ENCODE measurements at places on chromosomes 2 and 18.

GRCh38 chr2:100588071-100588786, 25.4 kb downstream of the PDCL3 start:
- DNase-seq, result no peak

GRCh38 chr2:230816735-230817134, 48.0 kb upstream of the ITM2C start:
- no peak for DNase-seq

- no peak for DNase-seq
Measured at GRCh38 chr18:10297086-10297485, 157.3 kb upstream of the APCDD1 start.

GRCh38 chr2:135952891-135953290, 32.5 kb downstream of the DARS1 start:
- no peak for DNase-seq

DNA sequence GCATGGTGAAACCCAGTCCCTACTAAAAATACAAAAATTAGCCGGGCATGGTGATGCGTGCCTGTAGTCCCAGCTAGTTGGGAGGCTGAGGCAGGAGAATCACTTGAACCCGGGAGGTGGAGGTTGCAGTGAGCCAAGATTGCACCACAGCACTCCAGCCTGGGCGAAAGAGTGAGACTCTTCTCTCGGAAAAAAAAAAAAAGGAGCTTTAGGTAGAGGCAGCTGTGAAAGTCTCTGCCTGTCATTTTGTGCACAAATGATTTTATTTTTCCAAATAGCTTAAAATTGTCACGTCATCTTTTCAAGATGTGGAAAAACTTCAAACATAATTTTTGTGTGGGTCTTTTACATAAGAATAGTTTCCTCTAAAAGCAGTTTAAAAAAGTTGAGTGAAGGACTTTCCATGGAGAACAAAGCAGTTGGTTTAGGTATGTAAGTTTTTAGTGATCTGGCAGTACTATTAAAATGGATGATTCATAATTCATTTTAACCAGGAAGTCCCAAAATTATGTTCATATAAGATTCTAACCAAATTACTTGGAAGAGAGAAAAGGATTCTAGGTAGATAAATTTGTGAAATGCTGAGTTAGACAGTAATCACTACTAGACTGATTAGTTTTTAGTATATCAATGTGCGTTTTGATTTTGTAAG, 11.5 kb downstream of the CCNYL1 start:
- no peak for DNase-seq

DNA sequence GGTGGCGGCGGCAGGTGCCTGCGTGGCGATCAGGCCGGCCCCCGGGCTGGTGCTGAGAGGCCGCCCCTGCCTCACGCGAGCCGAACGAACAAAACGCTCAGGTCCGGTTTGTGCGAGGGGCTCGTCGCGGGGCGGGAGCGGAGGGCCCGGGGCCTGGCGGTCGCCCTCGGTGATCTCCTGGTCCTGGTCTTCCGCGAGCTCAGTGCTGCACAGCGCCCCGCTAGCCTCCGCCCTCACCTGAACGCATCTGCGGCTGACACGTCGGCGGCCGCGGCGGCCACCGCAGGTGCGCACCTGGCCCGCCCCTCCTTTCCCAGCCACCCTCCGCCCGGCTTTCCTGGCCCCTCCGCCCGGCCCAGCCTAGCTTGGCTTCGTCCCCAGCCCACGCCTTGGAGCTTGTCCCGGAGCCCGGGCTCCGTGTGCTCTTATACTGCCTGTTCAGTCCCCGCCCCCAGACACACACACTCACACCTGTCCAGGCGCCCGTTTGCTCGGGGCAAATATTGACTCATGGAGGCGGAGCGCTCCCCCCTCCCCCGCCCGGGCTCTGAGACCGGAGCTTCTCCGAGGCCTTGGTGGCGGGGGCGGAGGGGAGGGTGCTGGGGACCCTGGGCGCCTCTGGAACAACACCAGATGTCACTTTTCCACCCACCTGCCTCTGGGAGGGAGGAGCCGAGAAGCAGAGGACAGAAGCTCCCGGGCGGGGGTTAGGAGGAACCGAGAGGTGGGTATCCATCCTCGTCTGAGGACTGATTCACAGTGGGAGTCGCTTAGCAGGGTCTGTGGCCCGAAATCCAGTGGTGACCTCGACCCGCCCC, 8.6 kb upstream of the CRYBA2 start:
- no peak for DNase-seq

DNA sequence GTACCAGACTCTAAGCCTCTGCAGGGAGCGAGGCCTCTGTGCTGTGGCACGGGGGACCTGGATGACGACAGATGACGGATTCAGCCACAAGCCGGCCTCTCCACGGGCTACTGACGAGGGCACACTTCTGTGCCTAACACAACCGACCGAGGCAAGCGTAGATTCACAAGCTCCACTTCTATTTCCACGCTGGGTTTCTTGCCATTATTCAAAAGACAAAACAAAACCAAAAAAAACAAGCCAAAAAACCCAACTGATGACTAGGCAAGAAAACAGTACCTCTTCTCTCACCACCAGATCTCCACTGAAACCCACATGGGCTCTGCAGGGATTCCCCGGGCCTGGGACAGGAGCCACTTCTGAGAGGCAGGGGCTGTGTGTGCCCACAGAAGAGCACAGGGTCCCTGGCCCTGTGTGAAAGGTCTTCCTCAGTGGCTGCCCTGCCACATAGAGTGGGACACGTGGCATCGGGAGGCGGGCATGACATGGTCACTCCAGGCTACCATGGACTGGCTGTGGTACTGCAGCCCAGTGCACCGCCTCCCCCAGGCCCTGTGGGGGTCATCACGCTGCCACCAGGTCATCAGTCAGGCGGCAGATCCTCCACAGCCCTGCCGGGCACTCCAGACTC, 254.7 kb downstream of the HDAC4 start:
- DNase-seq, result no peak

DNA sequence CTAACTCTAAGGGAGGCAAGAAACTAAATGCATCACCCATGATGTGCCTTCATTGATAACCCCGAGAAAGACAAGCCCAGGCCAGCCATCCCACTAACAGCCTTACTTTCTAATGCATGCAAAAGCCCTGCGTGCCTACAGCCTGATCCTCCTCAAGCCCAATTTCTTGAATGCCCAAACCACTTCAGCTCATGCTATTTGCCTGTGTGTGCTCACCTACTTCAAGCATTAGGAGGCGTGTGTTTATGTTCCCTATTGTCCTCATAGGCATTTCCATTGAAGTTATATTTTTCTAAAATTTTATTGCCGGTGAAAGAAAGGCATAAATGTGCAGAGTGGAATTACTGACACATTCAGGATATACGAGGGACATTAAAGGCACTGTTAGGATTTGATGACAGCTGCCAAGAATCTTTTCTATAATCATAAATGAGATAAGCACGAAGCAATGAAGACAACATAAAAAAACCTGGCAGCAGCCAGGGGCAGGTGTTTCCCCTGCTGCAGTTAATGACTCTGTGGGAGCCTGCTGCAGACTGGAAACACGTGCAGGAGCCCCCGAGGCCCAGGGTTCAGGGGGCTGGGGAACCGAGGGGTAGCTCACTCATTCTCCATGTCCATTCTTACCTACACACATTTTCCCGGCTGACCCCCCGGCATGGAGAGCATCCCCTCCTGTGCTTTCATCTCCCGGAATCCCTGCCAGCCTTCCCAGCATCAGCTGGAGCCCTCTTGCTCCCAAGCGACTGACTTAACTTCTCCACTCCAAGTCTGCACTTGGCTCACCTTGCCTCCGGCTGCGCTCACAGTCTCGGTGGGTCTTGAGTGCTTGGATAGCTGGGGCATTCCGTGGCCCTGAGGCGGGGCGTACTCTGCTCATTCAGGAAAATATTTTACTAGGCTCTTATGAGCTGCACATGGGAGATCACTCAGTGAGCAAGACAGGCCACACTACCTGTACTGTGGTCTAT, 292.3 kb upstream of the SIX2 start:
- no peak for DNase-seq

Data from activated T-helper 1 cell treated with anti-CD3 and anti-CD28 coated beads, Interleukin-2, amount 50 U/mL, for 16 hours (primary cell).